Substantia nigra (tissue), 51 donors: ENCODE measurements at places on chromosomes 6 and 20.

DNA sequence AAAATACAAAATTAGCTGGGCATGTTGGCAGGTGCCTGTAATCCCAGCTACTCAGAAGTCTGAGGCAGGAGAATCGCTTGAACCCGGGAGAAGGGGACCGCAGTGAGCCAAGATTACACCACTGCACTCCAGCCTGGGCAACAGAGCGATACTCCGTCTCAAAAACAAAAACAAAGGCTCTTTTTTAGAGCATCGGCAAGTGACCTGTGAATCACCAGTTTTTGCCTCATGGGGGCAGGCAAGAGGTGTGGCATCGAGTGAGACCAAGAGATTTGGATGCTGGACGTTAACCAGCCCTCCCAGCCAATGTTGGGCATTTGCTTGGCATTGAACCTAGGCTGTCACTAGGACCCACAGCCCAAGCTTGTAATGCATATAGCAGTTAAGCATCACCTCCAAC lies 14.6 kb upstream of the CDK5RAP1 start:
- DNase-seq = peak; percentile 37

DNA sequence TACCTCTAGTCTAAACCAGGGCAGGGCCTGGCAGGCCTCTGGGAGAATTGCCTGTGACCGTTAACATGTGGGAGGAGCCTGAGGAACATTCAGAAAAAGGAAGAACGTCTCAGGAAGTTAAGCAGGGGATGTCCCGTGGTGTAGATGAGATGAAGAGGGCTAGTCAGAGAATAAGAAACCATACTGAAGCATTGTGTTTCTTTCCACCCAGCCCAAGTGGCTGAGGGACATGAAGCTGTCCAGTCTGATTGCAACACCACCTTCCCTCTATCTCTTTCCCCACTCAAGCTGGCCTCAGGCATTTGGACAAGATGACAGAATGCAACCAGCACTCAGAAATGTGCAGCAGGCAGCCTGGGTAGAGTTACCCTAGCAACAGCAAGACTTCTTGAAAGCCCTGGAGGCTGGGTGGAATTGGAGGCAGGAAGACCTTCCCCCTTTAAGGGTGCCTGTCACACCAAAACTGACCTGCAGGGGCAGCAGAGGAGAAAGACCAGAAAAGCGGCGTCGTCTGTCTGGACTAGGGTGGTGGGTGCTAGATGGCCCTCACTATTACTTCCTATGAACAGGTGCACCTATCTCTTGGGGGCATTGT lies 186.1 kb downstream of the UNC5CL start:
- no peak for DNase-seq

DNA sequence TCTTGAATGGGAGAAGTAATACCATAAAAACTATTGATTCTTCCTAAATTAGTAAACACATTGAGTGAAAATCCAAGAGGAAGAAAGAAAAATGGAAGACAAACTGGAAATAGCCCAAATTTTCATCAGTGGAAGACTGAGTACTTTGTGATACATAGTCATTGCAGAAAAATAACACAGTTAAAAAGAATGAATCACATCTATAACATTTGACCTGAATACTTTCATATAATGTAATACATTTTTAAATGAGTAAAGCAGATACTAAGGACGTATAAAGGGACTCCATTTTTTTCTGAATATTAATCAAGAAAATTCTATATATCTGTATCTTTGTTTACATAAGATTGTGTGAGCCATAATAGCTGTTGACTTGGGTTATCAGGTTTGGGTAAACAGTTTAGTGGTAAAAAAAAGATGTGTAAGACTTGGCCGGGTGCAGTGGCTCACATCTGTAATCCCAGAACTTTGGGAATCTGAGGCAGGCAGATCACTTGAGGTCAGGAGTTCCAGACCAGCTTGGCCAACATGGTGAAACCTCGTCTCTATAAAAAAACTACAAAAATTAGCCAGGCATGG lies 4.3 kb upstream of the SLC17A2 start:
- no peak for DNase-seq

DNA sequence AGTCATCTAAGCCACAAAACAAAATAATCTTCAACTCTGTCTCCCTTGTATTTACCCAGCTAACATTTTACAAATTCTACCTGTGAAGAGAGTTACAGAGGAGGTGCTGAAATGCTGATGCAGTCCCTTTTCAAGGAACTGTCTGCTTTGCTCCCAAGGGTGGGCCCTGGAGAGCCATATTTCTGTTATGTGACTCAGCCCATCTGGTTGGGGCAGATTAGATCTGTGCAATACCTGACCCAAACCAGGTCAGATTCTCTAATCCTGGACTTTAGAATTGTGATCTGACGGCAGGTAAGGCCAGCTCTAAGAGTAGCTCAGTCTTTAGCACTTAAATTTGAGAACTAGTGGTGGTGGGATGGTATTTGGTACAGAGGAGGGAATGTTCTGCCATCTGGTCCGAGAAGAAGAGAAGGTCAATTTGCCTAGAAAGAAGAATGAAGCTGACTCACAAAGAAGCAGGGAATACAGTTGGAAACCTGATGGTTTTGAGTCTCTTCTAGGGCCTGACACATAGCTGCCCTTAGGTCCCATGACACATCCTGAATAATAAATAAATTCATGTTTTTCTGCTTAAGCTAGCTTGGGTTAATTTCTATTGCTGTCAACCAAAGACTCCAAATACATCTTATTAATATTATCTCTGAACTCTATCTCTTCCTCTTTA lies 8.1 kb downstream of the ZNF311 start:
- DNase-seq = no peak

GRCh38 chr6:19417713-19418112 lies 419.5 kb upstream of the ID4 start:
- DNase-seq = no peak

DNA sequence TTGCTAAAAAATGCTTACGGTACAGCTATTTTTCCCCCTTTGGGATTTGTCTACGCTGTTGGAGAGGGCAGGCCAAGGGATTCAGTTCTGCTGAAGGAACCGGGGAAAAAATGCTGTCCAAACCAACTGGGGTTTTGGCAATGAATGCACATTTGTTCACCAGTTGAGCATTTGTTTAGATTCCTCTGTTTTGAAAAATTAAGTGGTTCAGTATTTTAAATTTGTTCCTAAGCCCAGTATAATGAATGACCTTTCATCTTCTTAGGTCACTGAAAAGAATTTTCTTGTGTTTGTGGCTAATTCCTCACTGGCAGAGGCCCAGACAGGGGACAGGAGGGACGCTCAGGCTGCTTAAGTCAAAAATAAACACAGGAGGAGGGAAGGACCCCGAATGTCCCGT lies 10.8 kb upstream of the EYA2 start:
- DNase-seq = no peak

DNA sequence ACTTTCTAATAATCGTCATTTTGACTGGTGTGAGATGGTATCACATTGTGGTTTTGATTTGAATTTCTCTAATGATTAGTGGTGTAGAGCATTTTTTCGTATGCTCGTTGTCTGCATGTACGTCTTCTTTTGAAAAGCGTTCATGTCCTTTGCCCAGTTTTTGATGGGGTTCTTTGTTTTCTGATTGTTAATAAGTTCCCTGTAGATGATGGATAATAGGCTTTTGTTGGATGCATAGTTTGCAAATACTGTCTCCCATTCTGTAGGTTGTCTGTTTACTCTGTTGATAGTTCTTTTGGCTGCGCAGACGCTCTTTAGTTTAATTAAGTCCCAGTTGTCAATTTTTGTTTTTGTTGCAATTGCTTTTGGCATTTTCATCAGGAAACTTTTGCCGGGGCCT lies 32.3 kb upstream of the XRN2 start:
- DNase-seq = no peak

DNA sequence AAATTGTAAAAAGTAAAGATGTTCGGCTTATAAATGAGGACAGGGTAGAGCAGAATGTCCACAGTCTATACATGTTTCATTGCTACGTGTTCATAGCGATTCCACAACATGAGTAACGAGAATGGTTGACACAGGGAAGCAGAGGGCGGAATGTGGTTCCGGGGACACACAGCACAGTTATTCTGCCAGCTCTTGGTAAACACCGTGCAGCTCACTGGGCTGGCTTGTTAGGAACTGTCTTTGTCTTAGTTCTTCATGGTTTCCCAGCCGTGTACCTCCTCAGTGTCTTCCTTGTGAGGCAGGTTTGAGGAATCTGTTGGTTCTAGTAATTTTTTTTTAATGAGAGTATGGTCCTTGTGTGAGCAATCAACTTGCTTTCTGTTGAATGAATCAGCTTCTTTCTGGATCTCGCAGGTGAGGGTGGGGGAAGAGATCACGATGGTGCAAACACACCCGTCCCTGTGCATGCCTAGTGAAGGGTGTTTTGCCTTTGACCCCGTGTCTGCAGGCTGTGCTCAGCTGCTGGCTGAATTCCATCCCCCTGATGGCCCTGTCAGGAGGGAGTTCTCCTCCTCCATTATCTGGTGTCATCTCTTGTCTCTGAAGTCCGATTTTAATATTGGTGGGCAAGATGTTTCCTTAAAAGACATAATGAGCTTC lies 168.2 kb downstream of the SMOC2 start:
- no peak for DNase-seq

GRCh38 chr20:50874111-50874757 lies 57.0 kb downstream of the ADNP start:
- no peak for DNase-seq

DNA sequence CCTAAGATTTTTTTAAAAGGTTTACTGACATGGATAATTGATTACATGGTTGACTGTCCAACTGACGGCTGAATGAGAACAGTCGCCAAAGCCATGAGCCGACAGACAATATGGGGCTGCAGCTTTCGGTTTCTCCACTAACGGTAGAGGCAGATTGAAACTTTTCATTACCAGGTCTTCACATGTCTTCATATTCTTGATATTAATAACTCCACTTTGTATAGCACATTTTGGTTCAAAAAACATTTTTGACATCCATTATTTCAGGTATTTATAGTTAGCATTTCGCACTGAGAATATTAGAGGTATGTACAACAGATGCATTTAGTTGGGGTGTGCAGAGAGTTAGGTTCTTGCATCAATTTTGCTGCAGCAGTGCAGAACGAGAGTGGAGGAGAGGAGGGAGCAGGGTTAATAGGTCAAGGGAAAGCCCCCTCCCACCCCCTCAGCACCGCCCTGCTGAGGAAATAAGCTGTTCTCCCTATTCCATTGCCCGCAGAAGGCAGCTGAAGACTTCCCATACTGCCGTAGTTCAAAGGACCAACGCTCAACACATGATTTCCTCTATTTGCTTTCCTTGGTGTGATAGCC lies 73.6 kb upstream of the ADTRP start:
- DNase-seq = no peak

- DNase-seq = no peak
These were observed 30.3 kb downstream of the CD83 start for GRCh38 chr6:14147891-14148290.

GRCh38 chr20:46268131-46268614 lies 40.1 kb downstream of the CDH22 start:
- no peak for DNase-seq

DNA sequence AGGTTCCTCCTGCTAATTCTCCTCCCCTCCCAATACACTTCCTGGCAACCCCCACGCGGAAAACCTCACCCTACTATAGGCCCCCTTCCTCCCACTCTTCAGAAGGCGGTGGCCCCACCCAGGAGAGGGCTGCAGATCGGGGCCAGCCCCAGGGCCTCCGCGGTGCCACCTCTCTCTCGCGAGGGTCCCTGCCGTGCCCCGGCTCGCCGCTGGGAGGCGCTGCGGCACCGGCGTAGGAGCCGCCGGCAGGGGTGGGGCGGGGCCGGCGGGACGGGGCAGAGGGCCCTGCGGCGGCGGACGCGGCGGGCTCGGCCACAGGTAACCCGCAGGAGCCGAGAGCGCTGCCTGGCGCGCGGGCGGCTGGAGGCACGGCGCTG lies at the start of gene ANKRD6:
Gene ANKRD6, plus strand, starts transcription at position 278 of the 377 bp plus-strand sequence. CDS start 133,825 bp downstream, outside the sequence.
- DNase-seq = peak; percentile 54

- no peak for DNase-seq
These were observed 1.8 kb upstream of the PRDM1 start for GRCh38 chr6:106084106-106084988.
